ENCODE measurements at places on chromosomes 13 and 19. TPM values are rescaled to one million over a fixed set of nuclear protein-coding genes. Genes with fewer than 3 reads are reported as not detected.

GRCh38 chr19:19778666-19779065 lies 42.9 kb downstream of the ZNF506 start:
- H3K36me3 ChIP-seq = no peaks in the 10 kb centered on the region
- H3K4me1 ChIP-seq = peaks cover 6% of the 10 kb centered on the region
- no peak for DNase-seq
- no peak overlapping the region for H3K27ac ChIP-seq

DNA sequence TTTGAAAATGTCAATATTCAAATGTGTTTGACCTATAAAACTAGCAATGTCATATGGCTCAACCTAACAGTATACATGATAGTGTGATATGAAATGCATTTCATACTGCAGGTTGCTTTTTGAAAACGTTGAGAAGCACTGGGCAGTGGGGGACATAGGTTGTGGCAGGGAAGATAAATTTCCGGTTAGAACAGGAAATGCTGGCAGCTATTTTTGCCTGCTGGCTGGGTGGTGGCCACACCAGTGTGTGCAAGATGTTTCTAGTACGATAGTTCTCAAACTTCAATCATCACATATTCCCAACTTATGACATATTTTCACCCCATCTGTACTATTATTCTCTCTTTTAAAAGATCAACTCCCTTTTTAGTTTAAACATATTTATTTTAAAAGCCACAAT lies 17.2 kb downstream of the FXYD5 start:
- H3K27me3 ChIP-seq = no peaks in the 10 kb centered on the region
- H3K27ac ChIP-seq = no peak overlapping the region
- H3K36me3 ChIP-seq = no peaks in the 10 kb centered on the region
- DNase-seq = no peak

The CPT1C gene
- 2.8 TPM for total RNA-seq

DNA sequence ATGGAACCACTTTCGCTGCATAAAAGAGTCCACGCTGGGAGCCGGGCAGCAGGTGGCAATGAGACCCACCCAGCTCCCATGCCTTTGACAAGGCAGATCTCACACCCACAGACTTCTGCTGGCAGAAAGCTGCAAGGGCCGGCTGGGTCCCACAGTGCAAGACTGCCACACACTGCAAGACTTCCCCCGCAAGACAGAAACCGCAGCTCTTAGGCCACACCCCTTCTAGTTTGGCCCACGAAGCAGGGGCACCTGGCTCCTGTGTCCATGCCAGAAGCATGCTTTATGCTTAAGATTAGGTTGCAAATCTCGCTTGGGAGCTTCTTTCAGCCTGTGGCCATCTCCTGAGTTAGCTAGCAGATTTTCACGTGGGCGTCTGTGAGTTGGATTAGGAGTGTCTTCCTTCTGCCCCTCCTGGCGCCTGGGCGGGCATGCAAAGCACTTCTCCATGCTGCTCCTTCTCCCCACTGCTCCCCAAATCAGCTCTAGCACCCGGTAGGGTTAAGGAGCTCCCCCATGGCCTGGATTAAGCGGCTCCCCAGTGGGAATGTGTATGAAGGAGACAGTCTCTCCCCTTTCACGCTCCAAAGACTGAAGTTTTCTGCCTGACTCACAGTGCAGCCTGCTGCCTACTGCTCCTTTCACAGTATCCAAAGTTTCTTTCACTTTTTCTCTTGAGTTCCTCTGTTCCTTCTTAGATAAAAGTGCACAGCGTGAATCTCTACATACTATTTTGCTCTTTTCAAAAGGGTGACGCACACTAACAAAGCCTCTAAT lies 17.7 kb downstream of the GPC6 start:
- H3K27me3 ChIP-seq = no peaks in the 10 kb centered on the region
- H3K36me3 ChIP-seq = no peaks in the 10 kb centered on the region
- peak overlapping the region; percentile 41 for H3K4me3 ChIP-seq
- no peak for DNase-seq
- no peaks in the 10 kb centered on the region for H3K4me1 ChIP-seq

DNA sequence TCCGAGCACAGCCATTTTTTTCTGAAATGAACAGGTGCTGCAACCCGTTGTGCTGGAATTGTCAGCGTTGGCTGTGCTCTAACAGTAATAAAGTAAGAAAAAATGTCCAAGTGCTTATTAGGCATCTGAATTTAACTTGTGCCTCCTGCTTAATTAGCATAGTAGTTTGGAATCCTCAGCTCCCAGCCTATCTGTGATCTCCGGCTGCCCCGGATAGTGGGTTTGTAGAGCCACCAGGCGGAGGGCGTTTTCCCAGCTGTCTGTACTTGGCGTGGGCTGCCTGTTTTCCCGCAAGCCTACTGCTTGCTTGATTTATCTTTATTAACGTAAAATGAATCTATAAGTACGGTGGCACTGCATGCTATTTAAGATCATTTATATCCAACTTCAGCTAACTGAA lies 137.9 kb downstream of the MTUS2 start:
- no peak overlapping the region for H3K27ac ChIP-seq
- H3K4me1 ChIP-seq = no peaks in the 10 kb centered on the region

Measured in breast epithelium (tissue), 4 donors.